Nephron progenitor cell (in vitro differentiated cells): ENCODE measurements at places on chromosomes 6 and 20.
A peak's percentile ranks its signal among the peaks of the same experiment; 100 is the strongest.

GRCh38 chr6:112475083-112475482, 128.0 kb downstream of the RFPL4B start:
- no peak for DNase-seq

DNA sequence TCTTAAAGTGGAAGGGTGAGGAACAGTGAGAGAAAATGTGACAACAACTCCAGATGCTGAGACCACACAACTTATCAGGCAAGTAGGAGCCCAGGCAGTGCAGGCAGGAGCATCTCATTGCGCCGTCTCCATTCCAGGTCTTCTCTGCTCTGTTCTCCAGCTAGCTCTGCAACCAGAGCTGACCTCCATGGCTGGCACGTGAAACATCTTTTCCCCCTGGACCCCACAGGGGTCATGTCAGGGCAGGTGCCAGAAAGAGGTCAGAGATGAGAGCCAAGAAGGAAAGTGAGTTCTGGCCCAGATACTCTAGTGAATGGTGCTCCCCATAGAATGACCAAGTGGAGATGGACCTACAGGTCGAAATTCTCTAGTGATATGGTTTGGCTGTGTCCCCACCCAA, 281.4 kb downstream of the SMOC2 start:
- DNase-seq: no peak

GRCh38 chr6:126156973-126157372, 170.6 kb downstream of the TRMT11 start:
- DNase-seq: no peak

DNA sequence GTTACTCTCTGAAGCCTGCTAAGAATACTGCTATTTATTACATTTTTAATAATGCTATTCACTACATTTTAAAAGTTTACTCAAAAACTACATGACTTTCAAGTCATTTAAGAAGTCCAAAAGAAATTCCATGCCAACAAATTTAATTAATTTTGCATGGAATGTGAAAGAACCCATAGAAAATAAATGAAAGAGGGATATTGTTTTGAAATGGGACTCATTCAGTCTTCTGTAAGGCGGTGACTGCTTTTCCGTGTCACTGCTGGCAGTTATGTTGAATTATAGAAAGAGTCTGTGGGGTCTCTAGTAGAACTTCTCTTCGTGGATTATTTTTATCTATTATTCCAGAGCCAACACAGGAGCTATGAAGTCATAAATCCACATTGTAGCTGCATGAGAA, 211.2 kb downstream of the LAMA2 start:
- DNase-seq: no peak

- DNase-seq: no peak
Measured at GRCh38 chr20:46070215-46070900, 19.4 kb downstream of the NCOA5 start.

GRCh38 chr6:25342802-25343201, 63.6 kb downstream of the CARMIL1 start:
- no peak for DNase-seq

DNA sequence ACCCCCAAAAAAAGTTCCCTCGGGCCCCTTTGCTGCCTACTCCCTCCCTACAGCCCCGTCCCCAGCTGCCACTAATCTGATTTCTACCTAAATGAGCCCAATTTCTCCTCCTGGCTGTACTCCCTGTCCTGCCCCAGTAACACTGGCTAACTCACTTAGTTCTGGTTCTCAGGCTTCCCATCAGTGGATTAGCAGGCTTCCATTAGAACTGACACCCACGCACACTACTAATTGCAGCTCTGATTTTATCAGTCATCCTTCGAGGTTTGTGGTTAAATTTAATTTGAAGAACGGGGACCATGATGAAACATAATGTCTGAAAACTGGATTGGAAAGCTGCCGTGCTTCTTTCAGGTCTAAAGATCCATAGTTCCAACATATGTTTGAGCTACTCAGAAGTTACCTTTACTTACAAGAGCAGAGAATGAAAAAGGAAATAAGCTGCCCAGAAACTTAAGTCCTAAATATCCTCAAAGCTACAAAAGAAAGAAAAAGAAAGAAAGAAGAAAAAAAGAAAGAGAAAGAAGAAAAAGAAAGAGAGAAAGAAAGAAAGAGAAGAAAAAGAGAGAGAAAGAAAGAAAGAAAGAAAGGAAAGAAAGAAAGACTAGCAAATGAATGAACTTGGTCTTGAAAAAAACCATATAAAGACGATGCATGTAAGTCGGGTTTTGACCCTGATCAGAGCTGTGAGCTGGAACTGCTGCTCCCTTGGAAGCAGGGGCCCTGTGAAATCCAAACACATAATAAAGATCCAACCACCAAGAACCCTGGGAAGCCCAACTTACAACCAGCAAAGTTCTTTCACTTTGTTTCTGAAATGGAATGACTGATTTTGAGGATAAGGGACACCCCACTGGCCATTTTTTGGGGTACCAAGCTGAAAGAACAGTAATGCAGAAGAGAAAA, 51.7 kb downstream of the CNKSR3 start:
- DNase-seq: no peak

DNA sequence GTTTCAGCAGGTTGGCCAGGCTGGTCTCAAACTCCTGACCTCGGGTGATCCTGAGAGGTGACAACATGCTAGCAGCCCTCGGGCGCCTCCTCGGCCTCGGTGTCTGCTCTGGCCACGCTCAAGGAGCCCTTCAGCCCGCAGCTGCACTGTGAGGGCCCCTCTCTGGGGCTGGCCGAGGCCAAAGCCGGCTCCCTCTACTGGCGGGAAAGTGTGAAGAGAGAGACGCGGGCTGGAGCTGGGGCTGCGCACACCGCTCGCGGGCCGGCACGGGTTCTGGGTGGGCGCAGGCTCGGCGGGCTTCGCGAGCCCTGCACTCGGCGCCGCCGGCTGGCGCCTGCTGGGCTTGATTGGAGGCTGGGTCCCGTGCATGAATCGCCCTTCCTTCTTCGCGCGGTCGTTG, 80.8 kb upstream of the RBM24 start:
- peak; percentile 42 for DNase-seq

DNA sequence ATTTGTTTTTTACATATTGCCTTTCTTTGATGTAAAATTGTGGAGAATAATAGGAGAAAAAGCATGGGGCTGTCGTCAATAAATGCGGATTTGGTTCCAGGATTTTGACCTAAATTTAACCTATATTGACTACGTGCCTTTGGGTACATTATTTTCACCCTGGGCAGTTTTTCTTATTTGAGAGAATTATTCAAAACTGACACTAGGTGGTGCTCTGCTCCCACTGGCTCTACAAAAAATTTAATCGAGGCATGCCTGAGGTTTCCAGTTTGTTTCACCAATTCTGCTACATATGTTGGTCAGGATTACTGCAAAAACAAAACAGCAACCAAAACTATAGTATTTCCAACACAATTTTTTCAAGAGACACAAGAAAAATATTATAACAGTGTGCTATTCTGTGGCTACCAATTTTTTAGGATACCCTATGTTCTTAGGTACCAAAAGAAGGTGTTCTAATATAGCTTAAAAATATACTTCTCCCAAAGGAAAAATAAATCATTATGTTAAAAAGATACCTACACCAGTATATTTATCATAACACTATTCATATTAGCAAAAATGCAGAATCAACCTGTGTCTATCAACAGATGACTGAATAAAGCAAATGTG, 48.6 kb upstream of the FABP7 start:
- peak; percentile 24 for DNase-seq
